ENCODE measurements at places on chromosomes 1 and 21. TPM values are rescaled to one million over a fixed set of nuclear protein-coding genes. Genes with fewer than 3 reads are reported as not detected.

DNA sequence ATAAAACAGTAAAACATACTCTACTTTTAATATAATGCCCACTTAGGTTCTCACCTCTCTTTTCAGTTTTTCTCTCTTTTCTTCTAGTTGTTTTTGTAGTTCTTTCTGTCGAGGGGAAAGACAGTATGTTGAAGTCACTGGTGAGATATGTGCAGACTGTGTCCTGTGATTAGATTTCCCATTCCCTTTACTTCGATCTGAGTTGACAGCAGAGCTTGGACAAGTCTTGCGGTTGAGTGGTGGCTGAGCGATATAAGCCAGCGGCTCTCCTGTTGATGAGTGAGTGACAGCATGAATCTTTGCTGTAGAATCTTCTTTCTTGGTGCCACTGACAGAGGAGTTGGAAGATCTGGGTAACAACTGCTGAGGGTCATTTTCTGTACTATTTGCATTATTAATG, 6.0 kb downstream of the CCDC181 start:
- DNase-seq, result no peak

DNA sequence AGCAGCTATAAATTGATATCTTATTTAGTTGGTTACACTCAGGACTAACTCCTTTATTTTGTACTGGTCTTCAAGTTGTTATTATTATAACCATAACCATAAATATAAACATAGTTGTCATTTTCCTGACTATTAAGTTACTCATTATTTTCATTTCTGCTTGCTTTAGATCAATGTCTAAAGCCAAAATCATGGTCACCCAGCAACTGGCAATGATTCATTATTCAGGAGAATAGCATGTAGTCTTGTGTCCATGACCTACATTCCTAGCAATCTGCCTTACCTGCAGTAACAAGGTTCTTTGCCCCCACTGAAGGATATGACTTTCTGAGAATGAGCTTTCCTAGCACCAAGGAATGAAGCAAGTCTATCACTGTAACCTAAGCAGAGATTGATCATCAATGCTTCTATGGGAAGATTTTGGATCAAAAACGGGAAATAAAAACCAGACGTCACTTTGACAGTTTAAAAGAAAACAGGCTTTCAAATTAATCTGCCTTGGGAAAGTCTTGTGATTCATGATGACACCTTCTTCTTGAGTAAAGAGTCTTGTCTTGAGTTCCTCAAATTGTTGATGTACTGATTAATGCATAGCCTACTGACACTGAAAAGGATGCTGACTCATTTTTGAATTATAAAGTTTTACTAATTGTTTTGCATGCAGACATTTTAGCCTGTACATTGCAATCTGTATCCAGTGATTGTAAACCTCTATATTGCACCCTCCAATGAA, 203.3 kb upstream of the IVNS1ABP start:
- no peak for DNase-seq

DNA sequence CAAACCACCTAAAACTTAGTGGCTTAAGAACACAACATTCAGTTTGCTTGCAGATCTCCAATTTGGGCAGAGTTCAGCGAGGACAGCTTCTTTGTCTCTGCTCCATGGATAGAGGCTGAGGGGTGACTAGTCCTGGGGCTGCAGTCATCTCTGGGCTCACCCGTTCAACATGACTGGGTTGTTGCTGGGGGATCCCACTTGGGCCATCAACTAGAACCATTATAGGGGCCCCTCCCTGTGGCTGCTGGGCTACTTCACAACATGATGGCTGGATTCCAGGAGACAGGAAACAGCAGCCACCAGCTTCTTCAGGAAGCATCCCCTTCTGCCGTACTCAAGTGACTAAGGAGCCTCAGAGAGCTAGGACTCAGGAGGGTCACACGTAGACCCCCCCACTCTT, 140.9 kb downstream of the RHOU start:
- no peak for DNase-seq

DNA sequence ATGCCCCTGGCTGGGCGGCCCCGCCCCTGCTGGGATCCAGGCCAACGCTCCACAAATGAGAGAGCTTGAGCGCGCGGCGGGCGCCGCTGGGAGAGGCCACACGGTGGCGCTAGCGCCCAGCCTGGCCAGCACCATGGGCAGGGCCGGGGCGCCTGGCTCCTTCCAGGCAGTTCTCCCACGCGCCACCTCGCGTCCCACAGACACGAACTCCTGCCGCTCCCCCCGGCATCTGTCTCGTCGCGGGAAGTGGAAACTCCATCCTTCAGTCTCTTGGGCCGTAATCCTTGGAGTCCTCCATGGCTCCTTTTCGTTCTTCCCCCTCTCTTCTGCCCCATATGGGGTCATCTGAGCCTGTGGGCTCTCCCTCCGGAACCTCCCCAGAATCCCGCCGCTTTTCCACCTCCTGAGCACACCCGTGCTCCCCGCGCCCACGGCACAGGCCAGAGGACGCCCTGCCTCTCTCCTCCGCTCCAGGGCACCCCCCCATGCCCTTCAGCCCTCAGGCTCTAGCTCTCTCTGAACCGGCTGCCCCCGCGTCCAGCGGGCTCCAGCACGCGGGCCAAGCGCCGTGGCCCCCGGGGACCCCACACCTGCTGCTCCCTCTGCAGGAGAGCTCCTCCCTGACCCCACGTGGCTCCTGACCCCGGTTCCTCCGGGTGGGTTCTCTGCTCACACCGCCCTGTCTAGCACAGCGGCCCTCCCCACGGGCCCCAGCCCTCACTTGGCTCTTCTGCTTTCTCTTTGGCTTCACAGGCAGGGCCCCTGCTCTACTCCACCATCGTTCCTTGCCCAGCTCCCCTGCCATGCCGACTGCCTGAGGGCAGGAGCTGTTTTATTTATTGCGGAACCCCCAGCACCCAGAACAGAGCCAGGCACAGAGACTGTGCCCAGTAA, 31.9 kb upstream of the EDN2 start:
- DNase-seq, result peak; percentile 83

GRCh38 chr1:59083946-59084865, 212.7 kb upstream of the FGGY start:
- no peak for DNase-seq

DNA sequence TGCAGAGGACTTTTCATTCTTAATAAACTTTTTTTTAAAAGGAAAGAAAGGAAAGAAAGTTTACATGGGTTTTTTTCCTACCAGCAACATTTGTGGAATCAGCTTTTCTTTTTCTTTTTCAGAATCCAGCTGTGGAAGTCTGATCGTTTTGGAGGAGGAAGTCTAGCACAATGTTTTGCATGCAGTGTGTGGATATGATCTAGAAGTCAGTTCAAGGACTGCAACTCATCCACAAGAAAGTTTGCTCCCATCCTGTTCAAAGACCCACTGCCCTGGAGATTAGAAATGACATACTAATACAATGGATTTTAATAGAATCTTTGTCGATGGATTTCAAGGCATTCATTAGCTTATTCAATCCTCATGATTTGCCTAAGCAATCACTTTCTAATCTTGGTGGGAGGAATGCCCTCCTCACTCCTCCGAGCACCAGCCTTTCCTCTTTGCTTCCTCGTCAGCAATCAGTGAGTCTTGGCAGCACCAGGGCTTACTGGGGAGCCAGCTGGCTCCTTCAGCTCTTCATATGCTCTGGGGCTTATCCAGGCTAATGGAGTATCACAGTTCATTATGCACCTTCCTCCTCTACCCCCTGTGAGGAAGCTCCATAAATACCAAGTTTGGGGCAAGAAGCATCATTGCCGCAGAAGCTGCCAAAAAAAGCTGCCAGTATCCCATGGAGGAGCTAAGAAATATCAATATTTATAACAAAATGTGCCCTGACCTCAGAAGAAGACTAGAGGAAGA, 392.3 kb upstream of the PKN2 start:
- DNase-seq, result no peak

- DNase-seq, result no peak
Observed at GRCh38 chr21:28776251-28776650, 216.4 kb downstream of the LTN1 start.

GRCh38 chr1:42807056-42807668, 9.8 kb upstream of the ERMAP start:
- DNase-seq, result no peak

DNA sequence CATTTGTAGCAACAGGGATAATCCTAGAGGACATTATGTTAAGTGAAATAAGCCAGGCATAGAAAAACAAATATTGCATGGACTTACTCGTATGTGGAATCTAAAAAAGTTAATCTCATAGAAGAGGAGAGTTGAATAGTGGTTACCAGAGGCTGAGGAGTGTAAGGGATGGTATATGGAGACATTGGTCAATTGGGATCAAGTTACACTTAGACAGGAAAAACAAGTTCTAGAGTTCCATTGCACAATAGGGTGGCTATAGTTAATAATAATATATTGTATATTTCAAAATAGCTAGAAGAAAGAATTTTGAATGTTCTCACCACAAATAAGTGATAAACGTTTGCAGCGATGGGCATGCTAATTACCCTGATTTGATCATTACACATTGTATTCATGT, 354.6 kb downstream of the SEC16B start:
- no peak for DNase-seq

GRCh38 chr1:228935198-228935663, 200.0 kb downstream of the RHOU start:
- no peak for DNase-seq

CACNA1S gene
- polyA plus RNA-seq, result 0.29 TPM

OR2T2 gene
- polyA plus RNA-seq, result not detected

PLCH2 gene
- 1.9 TPM for polyA plus RNA-seq

CDA gene
- polyA plus RNA-seq, result 6.8 TPM

NIBAN1 gene
- polyA plus RNA-seq, result 3.6 TPM
